H4 (cell line): ENCODE measurements at places on chromosomes 3 and 15. TPM values are rescaled to one million over a fixed set of nuclear protein-coding genes. Genes with fewer than 3 reads are reported as not detected.

PCSK6 gene
- total RNA-seq = not detected in 2 replicates

GRCh38 chr3:170792471-170792870 lies 77.5 kb downstream of the RPL22L1 start:
- no peak for DNase-seq

TMC3 gene
- not detected in 2 replicates for total RNA-seq

- DNase-seq = no peak
Measured at GRCh38 chr3:86723433-86723832, 267.5 kb downstream of the VGLL3 start.

SNRPN gene
- 189 and 228 TPM in 2 replicates for total RNA-seq

DNA sequence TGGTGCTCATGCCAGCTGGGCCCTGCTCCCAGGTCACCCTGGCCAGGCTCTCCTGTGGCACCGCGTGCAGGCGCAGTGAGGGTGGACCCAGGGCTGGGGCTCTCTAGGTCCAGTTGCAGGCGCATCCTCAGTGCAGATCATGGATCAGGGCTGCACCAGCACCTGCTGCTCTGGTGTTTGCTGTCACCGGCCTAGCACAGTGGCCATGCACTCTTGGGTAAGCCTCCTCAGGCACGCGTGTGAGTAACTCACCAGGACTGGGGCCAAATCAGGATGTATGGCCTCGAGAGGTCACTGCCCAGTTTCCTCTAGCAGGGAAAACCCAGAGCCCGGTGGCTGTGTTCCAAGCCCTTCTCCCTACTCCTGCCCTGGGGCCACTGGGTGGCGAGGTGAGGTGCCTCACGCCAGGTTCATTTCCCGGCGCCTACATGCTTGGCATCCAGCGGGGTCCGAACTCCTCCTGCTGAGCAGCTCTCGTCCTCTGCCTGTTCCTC lies 45.5 kb upstream of the SLC41A3 start:
- no peak for DNase-seq

DNA sequence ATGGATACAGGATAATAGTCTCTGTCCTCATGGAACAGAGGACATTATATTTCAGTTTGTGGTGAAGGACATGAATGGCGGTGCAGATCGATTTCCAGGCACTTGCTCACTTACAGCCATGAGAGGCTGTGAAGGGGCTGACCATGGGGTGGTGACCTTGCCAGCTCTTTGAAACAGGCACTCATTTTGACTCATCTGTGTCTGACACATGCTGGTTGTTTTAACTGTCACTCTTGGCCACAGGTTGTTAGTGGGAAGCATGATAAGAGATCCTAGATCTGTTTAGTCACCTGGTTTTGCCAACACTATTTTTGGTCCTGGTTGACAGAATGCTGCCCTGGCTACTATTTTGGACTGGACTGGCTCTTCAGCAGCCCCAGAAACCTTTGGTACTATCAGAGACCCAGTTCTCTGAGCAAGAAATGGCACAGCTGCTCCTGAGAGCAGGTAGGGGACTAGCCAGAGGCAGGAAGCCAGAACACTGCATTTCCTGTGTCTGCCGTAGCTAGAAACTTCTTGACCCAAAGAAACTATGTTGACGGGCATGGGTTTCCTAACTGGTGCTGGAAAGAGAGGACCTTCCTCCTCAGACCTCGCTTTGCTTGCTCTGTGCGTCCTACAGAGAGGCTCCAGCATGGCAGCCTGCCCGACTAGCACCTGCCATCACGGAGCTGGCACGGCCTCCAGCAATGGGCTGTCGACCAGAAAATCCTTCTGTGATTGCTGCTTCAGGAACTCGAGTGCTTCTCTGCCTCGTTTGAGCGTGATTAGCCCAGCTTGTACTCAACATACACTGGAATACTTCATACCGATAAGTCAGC lies 6.3 kb downstream of the PXYLP1 start:
- no peak for DNase-seq

GRCh38 chr3:175941352-175941751 lies 1082.2 kb downstream of the NAALADL2 start:
- DNase-seq = peak; percentile 82

EPB42 gene
- 0.04 TPM in 1 of 2 replicates, not detected in the other for total RNA-seq

DNA sequence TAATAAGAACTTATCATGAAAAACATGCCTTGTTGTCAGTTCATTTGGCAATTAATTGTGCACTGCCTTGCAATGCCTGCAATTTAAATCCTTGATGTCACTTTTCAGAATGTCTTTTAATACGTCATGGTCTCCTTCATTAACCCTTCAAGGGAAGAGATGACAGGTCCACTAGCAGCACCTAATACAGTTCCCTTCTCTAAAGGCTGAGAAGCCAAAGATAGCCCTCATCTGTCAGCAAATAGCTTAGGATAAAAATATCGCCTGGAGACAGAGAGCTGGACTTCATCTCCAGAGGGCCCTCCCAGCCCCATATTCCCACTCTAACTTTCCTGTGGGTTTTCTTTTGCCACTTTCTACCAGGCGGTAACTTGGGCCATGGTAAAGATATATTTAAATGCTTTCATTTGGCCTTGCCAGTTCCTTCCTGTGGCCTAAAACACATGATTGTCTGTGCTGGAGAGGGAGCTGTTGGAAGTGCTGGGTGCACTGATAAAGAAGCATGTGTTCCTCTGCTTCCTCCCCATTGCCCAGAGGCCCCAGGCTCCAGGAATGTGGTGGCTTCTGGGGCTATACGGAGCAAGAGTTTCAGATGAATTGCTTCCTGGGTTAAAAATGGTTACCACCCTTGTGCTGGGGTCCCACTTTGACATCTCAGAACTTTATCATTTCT lies 76.3 kb upstream of the UMPS start:
- no peak for DNase-seq

GRCh38 chr3:177150970-177151627 lies 46.2 kb downstream of the TBL1XR1 start:
- peak; percentile 84 for DNase-seq

MB21D2 gene
- total RNA-seq = 21.2 and 25.1 TPM in 2 replicates

DNA sequence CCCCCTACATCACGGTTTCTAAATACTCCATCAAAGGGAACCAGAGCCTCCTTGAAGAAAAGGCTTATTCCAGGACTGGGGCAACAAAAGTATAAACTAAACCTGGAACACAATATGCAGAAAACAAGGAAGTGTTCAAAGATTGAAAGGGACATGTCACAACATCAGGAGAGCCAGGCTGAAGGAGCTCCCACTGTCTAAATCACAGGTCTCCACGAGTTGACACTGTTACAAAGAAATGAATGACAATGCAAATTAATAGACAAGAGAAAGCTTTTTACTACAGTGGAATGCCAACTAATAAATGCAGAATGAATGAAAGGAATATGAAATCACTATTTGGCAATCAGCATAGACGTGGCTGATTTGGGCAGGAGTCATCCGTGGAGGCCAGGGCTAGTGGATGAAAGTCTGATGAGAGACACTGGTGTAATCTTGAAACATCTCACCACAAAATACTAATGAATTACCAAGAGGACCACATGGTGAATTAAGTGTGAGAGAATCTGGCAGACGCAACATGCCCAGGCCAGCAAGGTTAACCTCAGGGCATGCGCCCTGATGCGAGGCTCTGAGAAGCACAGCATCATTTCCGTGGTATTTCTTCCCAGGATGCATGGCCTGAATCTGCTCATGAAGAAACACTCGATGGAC lies 123.8 kb upstream of the TJP1 start:
- DNase-seq = no peak

GRCh38 chr3:4865714-4866113 lies 113.5 kb upstream of the BHLHE40 start:
- no peak for DNase-seq

TMEM212 gene
- not detected in 2 replicates for total RNA-seq

- DNase-seq = peak; percentile 34
Measured at GRCh38 chr3:100600181-100601042, 9.0 kb upstream of the ADGRG7 start.

DNA sequence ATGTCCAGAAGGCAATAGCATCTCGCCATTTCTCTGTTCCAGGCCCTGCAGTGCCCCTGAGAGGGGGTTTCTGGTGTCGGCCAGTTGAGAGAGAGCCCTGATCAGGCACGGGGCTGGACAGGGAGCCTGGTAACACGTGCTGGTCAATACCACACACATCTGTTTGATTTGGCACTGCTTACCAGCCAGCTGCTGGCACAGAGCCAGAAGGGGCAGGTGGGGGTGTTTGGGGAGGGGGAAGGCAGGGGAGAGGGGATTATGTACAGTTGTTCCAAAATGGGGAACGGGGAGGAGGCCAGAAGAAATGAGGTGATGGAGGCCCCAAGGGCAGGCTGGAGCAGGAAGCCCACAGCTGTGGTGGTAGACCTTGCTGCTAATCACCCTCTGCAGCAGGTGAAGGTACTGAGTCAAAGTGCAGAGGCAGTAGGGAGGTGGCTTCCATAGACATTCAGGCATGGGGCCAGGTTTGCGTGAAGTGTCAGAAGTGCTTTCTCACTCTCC lies 153.5 kb upstream of the LPP start:
- no peak for DNase-seq

BNC1 gene
- total RNA-seq = not detected in 2 replicates

DNA sequence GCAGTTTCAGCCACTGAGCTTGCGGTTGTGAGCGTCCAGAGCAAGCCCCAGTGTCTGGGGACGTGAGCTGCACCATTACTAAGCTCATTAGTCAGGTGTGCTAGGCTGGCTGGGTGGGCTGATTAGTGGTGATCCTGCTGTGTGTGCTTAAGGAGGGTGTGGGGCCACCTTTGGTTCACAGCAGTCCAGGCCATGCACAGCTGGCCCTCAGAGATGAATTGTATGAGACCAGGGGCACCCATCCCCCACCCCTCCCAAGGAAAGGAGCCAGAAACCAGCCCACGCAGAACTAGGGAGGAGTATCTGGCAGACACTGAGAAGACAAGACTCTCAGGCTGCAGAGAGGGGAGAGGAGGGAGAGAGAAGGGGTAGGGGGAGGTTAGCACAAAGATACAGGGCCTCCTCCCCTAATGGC lies 3.8 kb downstream of the TYRO3 start:
- no peak for DNase-seq

GRCh38 chr3:188874576-188874975 lies 297.2 kb upstream of the TPRG1 start:
- no peak for DNase-seq
